Stimulated activated CD8-positive, alpha-beta memory T cell treated with anti-CD3 and anti-CD28 coated beads, Interleukin-7, amount 100 ng/mL, for 4 hours (primary cell): ENCODE measurements at places on chromosomes 6 and 20.

GRCh38 chr20:12670301-12670700 lies 338.5 kb upstream of the SPTLC3 start:
- no peak for DNase-seq

DNA sequence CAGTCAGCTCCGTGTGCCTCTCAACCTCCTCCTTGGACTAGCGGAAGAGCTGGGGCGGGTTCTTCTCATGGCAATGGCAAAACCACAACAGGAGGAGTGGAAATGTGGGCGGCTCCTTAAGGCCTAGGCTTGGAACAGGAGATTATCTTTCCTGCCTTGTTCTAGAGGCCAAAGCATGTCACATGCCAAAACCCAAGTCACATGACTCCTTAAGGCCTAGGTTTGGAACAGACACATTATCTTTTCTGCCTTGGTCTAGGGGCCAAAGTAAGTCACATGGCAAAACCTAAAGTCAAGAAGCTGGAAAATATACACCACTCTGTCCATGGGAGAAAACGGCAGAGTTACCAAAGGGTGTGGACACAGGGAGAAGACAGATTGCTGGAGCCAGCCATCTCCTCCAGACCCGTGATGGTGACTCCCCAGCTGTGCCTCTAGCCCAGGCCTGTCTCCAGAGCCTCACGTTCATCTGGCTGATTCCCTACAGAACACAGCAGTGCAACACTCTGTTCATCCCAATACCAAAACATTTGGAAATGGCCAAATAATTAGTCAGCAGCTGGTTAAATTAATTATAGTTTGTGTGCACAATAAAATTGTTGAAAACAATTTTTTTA lies 34.2 kb downstream of the ANKRD60 start:
- no peak for DNase-seq

GRCh38 chr6:48151142-48151541 lies 40.1 kb upstream of the PTCHD4 start:
- DNase-seq = no peak

GRCh38 chr6:15322781-15323536 lies 77.1 kb downstream of the JARID2 start:
- DNase-seq = no peak

- DNase-seq = no peak
Measured at GRCh38 chr20:59753836-59754235, 149.5 kb downstream of the PHACTR3 start.

- no peak for DNase-seq
Measured at GRCh38 chr20:1392443-1392692, 486 bp downstream of the FKBP1A start.

DNA sequence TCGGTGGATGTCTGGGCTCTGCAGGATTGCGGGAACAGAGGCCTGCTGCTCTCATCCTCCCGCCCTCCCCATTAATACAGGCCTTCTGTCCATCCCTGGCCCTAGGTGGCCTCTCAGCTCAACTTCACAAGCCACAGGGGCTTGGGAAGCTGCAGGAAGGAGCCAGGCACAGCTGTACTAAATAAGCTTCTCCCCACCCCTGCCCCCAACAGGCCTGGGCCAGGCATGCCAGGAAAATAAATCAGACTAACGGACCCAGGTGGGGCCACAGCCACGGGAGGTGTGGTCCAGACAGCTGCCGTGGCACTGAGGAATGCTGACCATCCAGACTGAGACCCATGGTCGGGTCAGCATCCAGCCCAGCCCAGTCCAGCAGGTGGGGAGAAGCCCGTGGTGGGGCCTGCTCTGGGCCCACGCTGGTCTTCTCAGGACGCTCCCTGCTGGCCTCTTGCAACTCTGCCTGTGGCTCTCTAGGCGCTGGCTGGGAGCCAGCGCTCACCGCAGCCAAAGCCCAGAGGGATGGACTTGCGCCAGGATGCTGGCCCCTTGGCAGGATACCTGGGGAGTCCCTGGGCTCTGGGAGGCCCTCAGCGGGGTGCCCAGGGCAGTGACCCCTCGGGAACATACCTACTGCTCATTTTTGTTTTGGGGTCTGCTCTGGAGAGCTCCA lies 8.6 kb upstream of the YTHDF1 start:
- DNase-seq = no peak

DNA sequence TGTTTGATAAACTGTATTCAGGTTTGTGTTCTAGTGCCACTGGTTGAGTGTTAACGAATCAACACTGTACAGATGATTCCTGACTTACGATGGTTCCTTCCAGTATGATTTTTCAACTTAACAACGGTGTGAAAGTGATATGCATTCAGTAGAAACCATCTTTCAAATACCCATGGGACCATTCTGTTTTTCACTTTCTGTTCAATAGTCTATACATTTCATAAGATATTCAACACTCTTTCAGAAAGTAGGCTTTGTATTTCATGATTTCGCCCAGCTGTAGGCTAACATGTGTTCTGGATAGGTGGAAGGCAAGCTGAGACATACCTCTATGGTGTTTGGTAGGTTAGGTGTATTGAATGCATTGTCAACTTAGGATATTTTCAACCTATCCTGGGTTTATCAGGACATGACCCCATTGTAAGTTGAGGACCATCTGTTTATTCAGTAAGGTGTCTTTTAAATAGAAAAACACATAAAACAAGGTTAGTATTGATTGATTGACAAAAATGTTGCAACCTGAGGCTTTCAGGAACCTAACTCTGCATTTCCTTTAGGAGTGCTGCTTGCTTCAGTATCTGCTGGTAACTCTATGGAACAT lies 32.3 kb downstream of the SYNJ2 start:
- DNase-seq = no peak

GRCh38 chr6:159422041-159422984 lies 253.1 kb downstream of the FNDC1 start:
- DNase-seq = no peak

GRCh38 chr6:15793288-15793687 lies 130.5 kb upstream of the DTNBP1 start:
- no peak for DNase-seq

DNA sequence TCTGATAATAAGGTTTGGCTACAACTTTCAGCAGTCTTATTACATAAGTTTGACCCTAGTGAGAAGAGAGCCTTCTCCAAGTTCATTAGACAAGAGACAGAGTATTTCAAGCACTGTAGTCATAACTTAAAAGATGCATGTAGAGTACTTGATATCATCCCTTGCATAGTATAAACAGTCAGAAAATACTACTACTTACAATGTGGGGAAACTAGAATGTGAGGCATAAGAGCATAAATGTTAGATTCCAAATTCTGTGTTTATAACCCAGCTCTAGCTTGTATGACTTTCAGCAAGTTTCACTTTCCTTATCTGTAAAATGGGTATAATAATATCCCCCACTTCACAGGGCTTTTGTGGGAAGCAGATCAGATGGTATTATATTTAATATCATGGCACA lies 56.8 kb upstream of the TMEM200A start:
- DNase-seq = no peak

GRCh38 chr20:20440886-20441658 lies 73.2 kb downstream of the INSM1 start:
- no peak for DNase-seq
